ENCODE measurements at places on chromosomes 3 and 15.

GRCh38 chr3:39118079-39118478 is 10.6 kb downstream of the TTC21A start:
- DNase-seq, result peak; percentile 33

GRCh38 chr3:39907981-39908380 is 98.6 kb downstream of the MYRIP start:
- DNase-seq, result peak; percentile 10

DNA sequence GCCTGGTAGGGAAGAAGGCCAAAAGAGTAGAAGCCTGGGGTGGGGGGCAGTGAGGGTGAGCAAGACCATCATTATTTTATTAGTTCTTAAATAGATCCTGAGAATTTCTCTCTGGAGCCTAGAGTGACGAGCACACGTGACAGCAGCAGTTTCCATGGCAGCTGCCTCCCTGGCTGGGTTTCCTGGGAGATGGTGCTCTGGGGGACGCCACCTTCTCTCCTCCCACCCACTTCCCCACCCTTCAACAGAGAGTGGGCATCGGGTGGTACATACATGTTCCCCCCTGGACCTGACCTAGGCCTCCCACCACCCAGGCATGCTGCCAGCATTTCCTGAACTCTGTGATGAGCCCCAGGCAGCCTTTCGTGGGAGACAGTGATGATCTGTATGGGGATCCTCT is 12.9 kb downstream of the CELF6 start:
- no peak for DNase-seq

- no peak for DNase-seq
Measured at GRCh38 chr3:63981980-63982379, 41.3 kb downstream of the PSMD6 start.

GRCh38 chr3:133457465-133458067 is 57.7 kb downstream of the BFSP2 start:
- peak; percentile 56 for DNase-seq

DNA sequence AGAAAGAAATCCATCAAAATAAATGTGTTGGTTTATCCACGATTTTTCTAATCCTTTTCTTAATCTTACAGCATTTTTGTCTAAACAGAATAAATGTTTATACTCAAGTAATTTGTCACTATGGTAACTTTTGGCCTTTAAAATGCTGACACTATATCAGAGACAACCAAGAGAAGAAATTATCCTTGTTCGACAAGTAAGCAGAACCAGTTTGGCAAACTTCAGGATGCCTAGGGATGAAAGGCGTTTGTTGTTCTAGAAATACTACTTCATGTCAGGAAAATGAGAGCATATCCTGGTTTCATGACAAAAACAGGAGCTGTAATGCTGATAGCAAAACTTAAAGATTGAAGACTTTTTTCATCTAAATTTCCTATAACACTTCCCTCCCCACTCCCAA is 308.0 kb upstream of the ATP11B start:
- no peak for DNase-seq

- no peak for DNase-seq
Measured at GRCh38 chr15:45863881-45864580, 229.2 kb downstream of the SQOR start.

All from OCI-M1 (cell line).